ENCODE measurements at places on chromosomes 6 and 20.
A peak's percentile ranks its signal among the peaks of the same experiment; 100 is the strongest.

GRCh38 chr6:158244373-158244772, 67.9 kb upstream of the TULP4 start:
- DNase-seq: no peak

- DNase-seq: no peak
These were observed 162.7 kb downstream of the TBC1D7 start for GRCh38 chr6:13165502-13166172.

DNA sequence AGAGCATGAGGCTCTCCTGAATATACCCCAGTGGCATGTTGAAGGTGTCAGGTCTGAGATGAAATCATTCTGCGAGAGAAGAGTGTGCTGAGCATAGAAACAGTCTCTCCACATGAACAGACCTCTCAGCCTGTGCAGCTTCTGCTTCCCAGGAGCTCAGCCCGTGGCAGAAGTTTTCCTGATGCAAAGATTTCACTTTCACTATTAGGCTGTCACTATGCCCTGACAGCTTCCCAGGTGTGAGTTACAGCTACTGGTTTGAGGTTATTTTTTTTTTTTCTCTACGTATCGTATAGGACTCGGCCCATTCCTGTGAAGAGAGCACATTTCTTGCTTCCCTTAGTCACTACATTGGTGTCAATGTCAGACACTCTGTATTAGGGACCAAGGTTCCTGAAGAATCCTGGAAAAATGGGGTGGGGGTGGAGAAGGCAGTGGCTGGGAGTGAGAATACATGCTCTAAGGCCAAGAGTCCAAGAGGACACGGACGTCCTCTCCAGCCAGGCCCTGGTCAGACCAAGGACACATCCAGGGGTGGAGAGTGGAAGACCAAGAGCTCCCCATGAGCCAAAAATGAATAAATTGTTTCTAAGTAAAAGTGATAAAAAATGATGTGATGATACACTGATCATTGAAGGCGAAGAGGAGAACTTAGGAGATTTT, 121.2 kb upstream of the AKAP12 start:
- DNase-seq: no peak

DNA sequence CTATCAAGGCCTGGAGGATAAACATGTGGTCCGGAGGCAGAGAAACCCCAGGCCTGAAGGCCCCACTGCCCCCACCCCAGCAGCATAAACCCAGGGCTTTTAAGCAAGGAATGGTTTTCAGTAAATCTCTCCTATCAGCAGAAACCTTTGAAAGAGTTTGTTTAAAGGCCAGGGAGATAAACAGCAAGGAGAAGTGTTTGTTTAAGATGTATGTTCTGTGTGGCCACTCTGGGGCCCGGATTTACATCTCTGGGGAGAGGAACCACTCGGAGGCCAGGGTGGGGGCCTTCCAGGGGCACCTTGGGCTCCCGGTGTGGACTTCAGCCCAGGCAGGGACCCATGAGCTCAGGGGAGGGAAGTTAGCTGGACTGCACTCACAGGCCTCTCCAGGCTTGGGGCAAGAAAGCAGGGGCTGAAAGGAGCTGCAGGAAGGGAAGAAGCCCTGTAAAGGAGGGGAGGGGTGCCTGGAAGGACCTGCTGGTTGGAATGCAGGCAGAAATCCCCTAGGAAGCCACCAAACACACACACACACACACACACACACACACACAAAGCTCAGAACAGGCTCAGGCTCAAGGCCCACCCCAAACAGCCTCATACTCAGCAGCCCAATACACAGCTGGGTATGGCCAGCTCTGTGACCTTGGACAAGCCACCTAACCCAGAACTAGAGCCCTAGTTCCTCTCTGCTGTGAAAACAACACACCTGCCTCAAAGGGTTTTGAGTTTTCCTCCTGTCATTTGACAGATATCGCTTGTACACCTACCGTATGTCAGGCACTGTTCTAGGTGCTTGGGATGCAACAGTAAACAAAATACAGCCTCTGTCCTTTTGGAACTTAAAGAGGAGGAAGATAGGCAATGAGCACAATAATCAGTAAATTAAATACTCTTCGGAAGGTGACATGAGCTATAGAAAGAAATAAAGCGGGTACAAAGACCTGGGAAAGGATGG, 26.2 kb upstream of the FOXP4 start:
- peak; percentile 82 for DNase-seq

GRCh38 chr20:33318096-33318429, 35.0 kb downstream of the BPIFB1 start:
- no peak for DNase-seq

GRCh38 chr20:3479025-3479424, 8.2 kb downstream of the ATRN start:
- no peak for DNase-seq

DNA sequence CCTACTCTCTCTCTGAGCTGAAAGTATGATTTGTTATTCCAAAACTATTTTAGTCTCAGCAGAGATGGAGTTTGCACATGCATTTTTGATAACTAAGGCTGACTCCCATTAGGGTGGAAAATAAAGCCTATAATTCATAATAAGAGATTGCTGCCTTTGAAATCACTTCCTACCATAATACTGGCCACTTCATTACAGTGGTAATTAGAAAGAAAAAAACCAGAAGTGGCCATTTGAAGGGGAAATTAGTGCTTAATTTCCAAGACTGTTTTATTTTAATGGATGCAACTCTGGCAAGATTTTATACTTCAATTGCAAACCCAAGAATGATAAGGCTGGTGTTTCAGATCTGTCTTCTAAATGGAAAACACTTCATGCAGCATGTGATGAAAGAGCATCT, 43.4 kb downstream of the SLC35B3 start:
- no peak for DNase-seq

- no peak for DNase-seq
These were observed 50.5 kb downstream of the TP53INP2 start for GRCh38 chr20:34754611-34755010.

GRCh38 chr20:46060301-46060881, 29.4 kb downstream of the NCOA5 start:
- no peak for DNase-seq

GRCh38 chr6:8513174-8513573, 77.8 kb upstream of the SLC35B3 start:
- no peak for DNase-seq

DNA sequence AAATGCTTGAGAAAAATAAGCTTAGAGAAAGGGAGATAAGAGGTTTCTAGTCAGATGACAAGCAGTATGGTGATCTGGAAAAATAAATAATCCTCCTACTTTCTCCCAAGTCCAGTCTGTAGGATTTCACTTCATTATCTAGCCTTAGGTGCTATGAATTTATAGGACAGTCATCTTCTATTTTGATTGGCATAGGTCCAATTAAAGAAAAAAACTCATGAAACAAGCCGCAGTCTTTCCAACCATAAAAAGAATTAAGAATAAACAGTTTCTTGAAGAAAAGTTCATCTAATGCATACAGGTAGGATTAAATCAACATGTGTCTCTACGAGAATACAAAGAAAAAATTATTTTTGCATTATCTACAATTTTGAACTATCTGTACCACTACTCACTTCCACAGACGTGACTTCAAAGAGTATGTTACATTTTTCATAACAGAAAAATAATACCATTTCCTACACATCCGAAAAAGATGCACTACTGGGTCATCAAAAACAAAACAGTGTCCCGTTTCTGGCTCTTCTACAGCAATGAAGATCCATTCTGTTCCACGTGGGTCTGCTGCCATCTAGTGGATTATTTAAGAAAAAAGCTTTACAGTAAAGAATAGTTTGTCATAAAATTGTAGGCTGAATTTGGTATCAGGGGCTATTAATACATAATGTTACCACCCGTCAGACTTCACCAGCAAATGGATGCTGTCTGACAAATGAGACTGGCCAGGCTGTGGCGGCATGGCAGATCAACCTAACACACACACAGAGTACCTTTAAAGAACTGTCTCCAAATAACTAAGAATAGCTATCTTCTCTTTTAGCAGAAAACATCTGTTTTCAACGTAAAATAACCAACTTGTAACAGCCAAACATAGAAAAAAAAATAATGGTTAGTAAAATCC, 28.9 kb downstream of the STX7 start:
- DNase-seq: peak; percentile 73

DNA sequence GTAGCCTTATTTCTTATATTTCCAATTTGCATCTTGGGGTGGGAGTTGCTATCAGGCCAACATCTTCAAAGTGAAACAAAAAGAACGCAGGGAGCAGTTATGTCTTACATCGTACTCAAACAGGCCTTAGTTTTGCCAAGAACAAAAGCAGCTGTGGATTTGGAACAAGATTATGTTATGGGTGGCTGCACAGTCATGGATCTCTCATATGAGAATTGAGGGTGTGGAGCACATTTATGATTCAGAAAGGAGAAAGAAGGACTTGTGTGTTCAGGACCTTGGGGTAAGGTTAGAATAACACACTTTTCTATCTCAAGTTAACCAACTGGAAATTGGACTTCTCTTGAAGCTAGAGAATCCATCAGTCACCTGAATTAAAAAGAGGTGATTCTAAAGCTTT, 259.9 kb downstream of the FOXA2 start:
- DNase-seq: no peak

DNA sequence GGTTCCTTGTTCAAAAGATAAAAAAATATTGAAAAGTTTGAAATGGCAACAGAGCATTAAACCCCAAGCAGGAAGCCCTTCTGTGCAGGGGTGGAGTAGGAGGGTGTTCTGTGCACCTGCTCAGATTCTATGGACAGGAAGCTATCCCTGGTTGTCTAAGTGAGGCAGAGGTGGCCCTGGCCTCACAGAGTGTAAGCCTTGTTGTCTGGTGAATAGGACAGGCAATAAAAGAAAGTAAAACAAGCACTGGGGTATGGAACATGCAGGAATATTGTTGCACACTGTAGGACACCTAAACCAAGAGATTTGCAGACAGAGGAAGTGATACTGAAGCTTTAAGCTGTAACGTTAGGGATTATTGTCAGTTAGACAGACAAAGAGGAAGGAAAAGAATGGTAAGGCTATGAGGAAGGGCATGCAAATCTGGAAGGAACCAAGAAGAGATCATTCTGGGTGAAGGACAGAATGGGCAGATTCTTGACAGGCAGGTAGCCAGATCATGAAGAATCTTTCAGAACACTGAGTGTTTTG, 66.8 kb downstream of the TBC1D7 start:
- DNase-seq: peak; percentile 59

- DNase-seq: no peak
These were observed 93.9 kb upstream of the OGFRL1 start for GRCh38 chr6:71194724-71195123.

DNA sequence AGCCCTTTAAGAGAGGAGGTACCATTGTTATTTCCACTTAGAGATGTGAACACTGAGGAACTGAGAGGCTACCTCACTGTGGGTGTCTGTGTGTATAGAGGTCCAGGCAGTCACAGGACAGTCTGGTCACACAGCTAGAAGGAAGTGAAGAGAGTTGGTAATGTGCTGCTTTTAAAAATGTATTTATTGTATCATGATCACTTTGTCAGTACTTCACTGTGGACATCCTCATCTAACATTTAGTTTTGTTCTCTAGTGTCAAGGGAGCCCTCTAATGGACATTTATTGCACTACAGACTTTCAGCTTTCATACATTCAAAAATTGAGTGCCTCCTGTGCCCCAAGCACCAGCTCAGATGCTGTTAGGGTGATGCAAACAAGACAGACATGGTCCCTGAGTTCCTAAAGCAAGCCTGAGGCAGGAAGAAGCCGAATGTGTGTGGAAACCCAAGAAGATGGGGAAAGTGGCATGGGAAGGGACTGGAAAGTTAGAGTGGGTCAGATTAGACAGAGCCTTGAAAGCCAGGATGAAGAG, 123.0 kb downstream of the SLC16A10 start:
- DNase-seq: peak; percentile 74

- no peak for DNase-seq
These were observed 113.3 kb downstream of the JPH2 start for GRCh38 chr20:44073675-44074071.

GRCh38 chr6:28980137-28980851, 24.8 kb downstream of the ZNF311 start:
- no peak for DNase-seq

DNA sequence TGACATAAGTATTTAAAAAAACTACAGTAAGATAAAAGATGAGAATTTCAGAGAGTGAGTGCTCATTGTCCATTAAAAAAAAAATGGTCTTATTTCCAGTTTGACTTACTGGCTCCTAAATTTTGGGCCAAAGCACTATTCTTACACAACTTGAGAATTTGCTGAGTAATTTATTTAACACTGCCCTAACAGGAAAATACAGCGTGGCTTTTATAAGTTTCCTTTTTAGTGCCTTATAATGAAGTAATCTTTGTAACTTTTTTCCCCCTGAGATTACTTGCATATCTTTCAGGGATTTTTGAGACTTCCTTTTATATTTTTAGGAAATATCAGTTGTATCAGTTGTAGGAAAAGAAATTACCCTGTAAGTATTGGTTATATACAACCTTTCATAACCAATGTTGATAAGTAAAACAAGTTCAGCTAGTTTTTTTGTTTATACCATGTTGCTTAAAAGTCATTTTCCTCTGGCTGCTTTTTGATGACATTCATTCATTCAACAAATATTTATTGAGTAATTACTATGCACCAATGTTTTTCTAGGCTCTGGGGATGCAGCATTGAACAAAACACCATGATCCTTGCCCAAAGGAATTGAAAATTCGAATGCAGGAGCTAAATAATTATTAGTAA, 106.4 kb upstream of the SGK1 start:
- DNase-seq: peak; percentile 8

- DNase-seq: no peak
These were observed 2.3 kb upstream of the BMP6 start for GRCh38 chr6:7723554-7723953.

GRCh38 chr6:11185204-11185842, 47.1 kb downstream of the NEDD9 start:
- DNase-seq: no peak

DNA sequence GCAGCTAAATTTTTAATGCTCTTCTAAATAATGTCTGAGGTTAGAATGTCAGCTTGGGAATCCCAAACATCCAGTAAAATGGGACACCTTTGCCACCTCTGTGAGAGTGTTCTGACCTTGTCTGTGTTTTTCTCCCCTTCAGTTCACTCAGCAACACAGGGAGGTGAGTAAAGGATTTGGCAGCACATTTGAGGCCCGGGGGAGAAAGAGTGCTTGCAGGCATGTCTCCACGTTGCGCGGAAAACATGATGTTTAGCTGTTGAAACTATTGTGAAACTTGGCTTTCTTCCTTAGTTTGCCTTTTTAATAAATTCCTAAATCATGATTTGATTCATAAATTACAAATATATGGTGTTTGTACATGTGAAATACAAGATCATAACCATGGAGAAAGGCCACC, 707.8 kb upstream of the FLRT3 start:
- no peak for DNase-seq

DNA sequence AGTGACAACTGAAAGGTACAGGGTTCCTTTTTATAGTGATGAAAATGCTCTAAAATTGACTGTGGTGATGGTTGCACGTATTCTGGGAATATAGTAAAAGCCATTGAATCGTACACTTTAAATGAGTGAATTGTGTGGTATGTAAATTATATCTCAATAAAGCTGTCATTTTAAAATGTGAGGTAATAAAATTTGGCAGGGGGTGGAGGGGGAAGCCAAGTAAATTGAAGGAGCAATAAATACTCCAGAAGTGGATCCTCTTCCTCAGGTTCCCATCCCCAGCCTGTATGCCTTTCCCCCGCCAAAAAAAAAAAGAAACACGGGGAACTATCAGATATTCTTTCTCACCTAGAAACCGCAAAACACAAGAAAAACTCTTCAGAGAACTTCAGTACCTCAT, 161.4 kb downstream of the MTFR2 start:
- DNase-seq: no peak

- DNase-seq: no peak
These were observed 11.5 kb upstream of the CCDC170 start for GRCh38 chr6:151482290-151482689.
